ENCODE measurements at places on chromosomes 11 and 22.

- DNase-seq, result no peak
Observed at GRCh38 chr11:90234977-90235376, 12.1 kb upstream of the CHORDC1 start.

DNA sequence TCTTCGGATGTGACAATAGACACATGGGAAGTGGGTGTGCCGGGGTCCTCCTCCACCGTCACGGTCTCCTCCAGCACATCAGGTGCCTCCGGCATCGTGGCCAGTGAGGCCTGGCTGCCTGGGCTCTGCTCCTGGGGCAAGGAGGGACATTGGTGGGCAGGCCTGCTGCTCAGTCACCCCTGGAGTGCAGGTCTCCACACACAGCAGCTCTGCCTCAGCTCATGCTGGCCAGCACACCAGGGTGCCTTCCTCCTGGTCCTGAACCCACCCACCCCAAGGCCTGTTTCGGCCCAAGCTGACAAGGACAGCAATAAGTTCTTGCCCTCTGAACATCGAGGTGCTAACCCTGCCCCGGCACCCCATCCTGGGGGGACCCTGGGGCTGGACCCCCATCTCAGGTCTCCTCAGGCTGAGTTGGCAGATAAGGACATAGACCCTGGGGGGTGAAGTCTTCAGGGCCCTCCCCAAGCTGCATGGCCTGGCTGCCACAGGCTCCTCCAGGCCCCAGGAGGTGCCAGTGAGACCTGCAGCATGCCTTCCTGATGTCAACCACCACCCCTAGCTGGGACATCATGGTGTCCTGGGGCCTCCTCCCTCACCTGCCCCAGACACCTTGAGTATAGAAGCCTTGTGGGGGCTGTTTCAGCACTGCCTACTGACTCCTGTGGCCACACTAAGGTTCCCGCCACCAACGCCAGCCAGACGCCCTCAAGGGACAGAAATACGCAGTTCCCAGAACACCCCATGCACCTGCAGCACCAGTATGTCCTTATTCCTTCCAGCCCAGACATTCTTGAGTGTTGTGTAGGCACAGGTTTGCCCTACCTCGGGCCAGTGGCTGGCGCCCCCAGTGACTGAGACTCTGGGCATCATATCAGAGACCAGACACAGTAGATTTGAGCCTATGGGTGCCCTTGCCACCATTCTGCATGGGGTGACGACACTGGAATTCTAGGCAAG lies 34.4 kb downstream of the ARVCF start:
- DNase-seq, result no peak

- DNase-seq, result no peak
Observed at GRCh38 chr11:86129740-86130540, 61.1 kb upstream of the PICALM start.

DNA sequence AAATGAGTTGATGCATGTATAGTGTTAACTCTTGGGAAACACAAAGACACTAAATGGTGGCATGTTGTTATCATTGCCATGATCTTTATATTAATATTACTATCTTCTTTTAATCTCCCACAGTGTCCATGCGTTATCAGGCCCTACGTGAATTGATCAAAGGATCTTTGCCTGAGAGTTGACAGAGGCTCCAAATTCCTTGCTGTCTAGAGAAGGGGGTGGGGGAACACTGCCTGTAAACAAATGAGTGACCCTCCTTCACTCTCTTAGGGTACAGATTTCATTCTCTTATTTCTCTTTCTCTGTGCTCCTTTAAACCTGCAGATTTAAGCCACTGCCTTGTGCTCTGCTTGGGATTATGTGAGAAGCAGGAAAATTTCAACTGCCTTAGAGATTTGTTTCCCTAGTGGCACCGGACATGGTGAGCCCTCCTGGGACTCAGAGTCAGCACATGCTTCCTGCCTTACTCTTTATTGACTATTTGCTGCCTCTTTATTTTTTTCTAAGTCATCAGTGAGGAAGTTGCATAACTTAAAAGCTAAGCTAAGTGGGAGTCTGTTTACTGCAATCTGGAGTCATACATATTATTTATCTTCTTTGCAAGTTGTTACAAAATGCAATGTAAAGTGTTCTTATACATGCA lies 122.9 kb downstream of the MAML2 start:
- no peak for DNase-seq

DNA sequence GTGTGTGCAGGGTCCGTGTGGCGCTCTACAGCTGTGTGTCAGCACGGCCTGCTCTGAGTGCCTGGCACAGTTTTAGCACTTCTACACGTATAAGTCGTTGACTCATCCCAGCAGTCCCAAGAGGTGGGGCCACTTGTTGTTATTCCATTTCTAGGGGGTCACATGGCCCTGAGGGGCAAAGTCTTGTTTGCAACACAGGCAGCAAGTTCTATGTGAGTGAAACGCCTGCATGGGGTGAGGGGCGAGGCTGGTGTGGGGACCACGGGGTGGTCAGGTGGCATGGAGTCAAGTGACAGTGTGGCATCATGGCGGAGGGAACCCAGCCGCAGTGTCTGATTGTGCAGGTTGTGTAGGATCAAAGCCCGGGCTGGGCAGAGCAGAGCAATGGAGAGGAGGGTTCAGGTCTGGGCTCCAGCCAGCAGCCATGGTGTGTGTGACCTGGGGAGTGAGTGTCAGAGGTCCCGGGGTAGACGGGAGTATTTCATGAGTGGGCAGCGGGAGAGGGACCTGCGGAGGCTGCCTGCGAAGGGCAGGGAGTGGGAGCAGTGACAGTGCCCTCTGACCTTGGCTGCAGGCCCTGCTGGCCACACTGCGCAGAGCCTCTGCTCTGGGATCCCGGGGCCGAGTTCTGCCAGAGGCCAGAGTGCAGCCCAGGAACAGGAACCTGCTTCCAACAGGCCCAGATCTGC lies 27.9 kb downstream of the SHANK3 start:
- no peak for DNase-seq

DNA sequence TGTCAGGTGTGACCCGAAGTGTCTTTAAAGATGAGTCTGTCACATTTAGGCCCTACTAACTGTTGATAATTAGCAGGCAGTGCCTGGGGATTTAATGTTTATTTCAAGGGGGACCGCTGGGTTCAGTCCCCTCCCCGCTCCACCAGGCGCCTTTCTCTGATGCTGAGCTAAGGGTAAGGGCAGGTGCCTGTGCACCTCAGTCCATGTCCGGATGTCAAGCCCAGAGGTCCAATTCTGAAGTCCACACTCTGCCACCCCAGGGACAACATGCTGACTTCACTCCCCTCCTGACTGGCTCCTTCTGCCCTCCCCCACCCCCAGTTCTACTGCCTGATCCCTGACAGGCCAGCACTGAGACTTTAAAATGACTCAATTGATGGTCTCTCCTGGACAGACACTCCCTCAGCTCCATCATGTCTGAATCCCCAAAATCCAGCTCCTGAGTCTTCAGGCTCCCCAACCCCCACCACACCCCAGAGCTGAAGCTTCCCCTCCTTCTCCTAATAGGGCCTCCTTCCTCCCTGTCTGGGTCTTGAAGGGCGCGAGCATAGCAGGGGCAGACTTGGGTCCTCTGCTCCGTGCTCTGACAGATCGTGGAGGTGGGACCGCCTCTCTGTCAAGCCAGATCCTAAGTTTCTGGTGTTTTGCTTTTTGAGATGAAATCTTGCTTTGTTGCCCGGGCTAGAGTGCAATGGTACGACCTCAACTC lies 49.8 kb upstream of the ANO1 start:
- no peak for DNase-seq

- DNase-seq, result peak; percentile 25
Observed at GRCh38 chr11:118699506-118700220, 20.2 kb upstream of the TREH start.

DNA sequence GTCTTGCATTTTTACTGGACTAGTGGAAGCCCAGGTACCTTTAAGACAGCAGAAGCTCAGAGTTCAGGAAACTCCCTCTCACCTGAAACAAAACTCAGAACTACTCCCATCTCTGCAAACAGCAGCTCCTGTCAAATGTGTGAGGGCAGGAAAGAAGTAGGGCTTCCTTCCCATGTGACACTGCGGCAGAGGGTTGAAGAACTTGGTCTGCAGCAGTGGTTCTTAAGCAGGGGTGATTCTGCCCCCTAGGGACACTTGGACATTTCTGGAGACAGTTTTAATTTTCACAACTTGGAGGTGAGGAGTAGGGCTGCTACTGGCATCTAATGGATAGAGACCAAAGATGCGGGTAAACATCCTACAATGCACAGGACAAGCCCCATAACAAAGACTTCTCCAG lies 63.4 kb downstream of the RCN1 start:
- DNase-seq, result no peak

DNA sequence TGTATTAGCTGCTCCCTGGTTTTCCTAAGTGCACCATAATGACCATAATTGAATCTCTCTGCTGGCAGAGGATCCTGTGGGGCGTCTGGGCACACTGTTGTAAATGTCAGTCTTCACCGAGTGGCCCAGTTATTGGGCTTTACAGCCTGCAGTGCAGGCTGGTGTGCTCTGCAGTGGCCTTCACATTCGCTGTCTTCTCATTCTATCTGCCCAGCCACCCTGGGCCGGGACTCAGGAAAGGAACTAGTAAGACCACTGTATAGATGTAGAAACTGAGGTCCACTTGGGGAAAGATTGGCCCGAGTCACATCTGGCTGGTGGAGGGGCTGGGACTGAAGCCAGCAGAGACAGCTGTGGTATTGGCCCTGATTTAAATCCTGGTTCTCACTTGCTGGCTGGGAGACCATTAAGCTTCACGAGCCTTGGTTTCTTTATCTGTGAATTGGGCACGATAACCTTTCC lies 49.3 kb downstream of the TSPAN18 start:
- no peak for DNase-seq

DNA sequence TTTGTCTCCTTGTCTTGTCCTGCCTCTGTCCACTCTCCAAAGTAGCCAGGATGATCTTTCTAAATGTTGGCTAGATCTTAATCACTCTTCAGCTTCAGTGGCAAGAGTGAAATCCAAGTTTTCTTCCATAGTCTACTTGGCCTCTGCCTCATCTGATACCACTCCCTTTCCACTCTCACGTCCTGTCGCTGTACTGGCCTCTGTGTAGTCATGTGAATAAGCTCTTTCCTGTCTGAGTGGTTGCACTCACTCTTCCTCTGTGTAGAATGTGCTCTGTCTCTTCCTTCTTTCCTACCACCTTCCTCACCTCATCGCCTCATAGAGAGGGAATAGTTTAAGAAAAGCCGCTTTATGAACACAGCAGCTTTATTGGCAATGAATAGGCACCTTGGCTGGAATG lies 86.5 kb downstream of the WNT11 start:
- DNase-seq, result no peak

DNA sequence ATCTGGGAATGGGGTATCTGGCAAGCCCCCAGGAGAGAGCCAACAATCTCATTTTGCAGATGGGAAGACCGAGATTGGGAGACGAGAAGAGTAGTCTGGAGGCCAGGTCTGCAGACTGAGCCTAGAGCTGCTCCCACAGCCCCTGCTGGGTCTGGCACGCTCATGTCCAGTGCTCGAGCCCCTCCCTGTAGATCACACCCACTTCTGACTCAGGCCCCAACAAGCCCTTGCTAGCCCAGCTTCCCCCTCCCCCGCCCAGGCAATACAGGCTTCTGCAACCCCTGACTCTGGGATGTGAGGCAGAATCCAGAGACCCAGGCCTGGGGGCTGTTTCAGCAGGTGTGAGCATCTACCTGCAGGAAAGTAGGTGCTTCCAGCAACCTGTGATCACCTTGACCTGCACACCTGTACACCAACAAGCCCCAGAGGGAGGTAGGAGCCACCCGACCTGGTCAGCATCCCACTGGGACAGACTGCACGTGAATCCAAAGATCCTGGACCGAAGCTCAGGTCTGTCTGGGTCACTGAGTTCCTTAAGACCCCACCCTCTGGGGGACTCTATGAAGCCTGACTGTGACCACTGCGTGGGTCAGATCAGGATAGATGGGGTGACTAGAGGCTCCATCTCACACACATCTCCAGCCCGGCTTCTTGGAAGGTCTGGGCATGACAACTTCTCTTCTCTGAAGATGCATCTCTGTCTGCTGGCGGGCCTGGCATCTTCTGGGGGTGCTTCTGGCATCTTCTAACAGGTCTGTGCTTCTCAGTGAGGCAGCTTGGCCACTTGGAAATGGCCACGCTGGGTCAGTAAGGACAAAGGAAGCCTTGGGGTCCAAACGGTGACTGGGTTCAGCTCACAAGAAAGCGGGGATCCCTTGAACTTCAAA lies 29.3 kb downstream of the LINC01488 start:
- DNase-seq, result no peak

DNA sequence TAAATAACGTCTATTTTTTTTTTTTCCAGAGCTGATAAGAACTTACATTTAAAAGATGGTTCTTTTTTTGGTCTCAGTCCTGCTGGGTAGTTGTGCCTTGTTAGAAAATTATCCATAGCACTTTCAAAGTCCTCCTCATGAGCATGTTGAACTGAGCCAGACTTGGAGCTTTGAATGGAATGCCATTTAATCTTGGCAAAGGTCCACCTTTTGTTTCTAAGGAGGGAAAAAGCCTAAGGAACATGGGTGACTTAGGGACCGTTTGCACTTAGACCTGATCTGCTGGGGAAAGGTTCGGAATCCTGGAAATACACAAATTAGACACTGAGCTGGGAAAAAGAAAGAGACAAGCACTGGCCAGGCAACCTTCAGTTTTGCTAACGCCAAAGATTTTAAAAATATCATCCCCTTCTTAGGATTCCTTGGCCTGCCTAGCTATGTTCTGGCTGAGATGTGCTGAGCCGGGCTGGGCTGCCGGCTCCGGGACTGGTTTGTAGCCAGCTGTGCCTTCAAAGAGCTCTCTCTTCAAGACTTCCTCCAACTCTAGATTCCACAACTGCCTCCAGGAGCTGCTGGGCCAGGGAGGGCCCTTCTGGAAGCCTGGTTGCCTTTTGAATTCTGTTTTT lies 67.4 kb downstream of the ENDOD1 start:
- DNase-seq, result no peak

DNA sequence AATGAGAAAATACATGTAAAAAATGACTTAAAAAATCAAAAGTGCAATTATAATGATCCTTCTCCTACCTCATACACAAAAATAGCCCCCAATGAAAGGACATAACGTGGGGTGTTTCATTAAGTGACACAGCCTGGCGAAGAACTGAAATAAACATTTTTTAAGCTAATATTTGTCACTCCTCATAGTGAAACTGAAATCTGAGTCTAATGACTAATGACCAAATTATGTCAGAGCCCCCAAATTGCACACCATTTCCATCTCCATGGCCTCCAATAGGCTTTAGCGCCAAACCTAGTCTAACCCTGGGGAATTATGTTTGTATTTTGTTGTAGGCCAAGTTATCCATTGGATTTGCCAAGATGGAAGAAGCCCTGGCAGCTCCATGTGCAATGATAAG lies 119.1 kb downstream of the WT1 start:
- no peak for DNase-seq

Data from stimulated activated CD8-positive, alpha-beta memory T cell treated with anti-CD3 and anti-CD28 coated beads, Interleukin-4, amount 100 ng/mL, for 4 hours (primary cell).